ENCODE measurements at places on chromosomes 7 and 10.

DNA sequence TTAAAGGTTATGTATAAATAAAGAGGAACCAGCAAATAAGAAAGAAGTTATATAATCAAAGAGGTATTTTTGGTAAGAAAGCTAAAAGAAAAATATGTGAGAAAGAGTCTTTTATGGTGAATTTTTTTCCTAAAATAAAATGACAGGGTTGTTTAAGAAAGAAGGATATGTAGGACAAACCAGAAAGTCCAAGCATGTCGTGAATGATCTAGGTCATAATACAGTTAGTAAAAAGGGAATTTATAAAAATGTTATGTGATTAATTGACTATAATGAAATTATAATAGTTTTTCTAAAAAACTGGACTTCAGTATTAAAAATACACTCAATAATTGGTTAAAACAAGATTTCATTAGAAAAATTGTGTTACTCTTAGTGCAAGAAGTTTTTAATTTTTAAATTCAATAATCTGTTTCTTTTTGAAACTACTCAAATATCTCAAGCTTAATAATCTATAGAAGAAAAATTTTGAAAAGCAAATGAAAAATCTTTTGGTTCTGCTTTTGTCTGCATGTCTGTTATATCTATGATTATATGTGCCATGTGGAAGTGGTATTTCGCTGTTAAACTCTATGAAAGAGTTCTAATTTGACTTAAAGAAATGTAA, 23.3 kb downstream of the AVL9 start:
- no peak for DNase-seq

- DNase-seq = no peak
Observed at GRCh38 chr7:94739180-94739579, 83.2 kb upstream of the SGCE start.

DNA sequence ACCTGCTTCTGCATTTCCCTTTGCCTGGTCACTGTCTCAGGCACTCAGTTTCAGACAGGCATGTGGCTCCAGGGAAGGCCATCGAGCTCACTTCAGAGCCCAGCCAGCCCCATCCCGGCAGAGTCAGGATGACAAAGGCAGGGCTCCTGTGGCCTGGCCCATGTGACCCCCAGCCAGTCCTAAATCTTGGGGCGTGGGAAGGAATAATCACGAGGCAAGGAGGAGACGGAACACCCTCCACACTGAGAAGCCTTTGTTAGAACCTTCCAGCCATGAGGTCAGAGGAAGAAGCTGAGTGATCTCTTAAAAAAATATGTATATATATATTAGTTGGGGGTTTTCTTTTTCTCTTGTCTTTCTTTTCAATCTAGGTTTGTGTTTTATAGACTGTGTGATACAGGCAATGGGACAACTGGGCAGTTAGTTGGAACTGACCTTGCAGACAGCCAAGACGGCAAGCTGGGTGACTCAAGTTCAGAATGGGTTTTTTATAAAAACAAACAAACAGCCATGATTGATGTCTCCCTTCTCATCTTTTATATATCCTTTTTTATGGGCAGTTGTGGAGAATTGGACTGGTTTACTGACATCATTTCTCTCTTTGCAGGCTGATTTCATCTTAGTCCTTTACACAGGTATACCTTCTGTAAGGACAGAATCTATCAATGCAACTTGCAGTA, 60.8 kb downstream of the CHN2 start:
- DNase-seq = no peak

DNA sequence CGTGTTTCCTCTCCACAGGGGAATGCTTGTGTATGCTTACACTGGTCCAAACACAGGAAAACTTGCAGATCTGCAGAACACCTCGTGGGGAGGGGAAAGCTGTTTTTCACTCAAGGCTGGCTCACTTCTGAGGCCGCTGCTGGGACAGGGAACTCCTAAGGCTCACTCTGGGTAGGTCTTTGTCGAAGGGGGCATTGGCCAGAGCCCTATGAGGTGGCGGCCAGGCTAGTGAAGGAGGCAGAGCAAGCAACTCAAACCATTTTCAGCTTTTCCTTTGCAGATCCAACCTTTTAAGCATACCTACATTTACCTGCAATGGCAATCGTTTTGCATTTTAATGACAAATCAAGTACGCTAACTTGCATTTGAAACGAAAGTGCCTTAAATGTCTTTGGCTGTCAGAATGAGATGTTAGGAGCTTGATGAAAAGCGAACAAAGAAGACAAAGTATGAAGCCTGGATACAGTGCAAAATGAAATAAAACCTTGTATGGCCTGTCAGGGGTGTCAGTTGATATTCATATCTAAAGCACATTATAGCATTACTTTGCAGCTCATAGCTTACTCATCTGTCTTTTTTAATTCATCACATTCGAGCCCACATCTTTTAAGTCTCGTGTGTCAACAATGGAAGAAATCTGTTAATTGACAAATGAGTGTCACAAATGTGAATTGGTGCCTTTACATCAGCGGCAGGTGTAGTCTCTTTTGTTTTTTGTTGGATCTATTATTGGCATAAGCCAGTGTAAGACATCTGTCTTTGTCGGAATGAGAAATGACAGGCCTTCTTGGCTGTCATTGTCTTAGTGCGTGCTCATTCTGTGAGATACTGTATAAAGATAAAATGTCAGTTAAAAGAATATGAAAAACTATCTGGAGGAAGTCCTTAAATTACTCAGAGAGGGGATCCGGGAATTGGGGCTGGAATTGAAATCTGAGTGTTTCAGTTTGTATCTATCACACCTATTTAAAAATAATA, 30.5 kb downstream of the LRMDA start:
- DNase-seq = no peak

DNA sequence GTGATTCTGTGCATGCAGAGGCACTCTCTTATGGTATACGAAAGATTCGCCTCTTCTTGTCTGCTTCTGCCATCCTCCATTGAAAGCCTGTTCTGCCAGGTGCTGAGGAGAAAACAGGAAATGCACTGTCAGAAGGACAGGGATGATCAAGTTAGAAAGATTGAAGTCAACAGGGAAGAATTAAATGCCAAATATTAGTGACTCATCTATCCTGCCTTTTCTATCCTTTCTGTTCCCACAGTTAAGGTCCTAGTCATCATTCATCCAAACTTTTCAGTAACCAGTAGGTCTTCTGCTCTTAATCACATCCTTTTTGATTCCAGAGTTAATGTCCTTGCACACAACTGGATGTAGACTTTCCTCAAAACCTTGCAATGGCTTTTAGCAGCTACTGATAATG, 4.8 kb upstream of the ZNF783 start:
- no peak for DNase-seq

GRCh38 chr7:35252612-35253459, 1.1 kb downstream of the TBX20 start:
- no peak for DNase-seq

GRCh38 chr7:121372376-121373010, 23.6 kb downstream of the FAM3C start:
- no peak for DNase-seq

GRCh38 chr7:74365322-74366022, 76.3 kb downstream of the CLIP2 start:
- DNase-seq = peak; percentile 8

DNA sequence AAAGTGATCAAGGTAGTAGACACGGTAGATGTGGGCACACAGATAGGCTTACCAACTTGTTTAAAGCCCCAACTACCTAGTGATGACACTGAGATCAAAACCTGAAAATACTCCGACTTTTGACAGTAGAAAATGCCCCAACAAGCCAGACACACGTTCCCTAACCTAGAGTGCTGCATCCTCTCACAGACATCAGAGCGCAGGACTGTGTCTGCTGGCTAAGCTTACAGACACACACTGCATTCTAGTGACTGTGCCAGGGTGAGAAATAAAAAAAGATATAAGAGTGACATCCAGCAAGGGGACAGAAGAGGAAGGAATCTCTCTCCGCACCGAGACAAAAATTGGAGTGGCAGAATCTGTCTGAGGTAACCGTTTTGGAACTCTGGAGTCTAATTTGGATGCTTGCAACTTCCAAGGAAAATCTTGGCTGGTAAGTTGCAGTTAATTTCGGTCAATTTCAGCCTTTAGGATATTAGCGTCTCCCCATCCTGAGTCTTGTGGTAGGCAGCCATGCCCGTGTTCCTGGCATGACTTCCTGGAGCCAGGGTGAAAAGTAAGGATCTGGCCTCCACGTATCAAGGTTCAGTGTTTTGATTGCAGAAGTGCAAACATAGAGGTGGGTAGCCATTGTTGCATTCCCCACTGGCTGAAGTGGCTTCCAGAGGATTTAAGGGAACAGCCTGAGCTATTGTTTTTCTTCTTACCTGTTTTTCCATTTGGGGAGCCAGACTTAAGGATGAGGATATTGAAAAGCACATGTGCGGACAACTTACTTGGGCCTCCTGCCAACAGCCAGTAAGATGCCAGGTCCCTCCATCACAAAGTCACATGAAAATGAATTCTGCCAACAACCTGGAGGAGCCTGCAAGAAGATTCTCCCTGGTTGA, 124.1 kb downstream of the SMURF1 start:
- no peak for DNase-seq

GRCh38 chr10:80413271-80413996, 5.1 kb downstream of the PRXL2A start:
- DNase-seq = no peak

DNA sequence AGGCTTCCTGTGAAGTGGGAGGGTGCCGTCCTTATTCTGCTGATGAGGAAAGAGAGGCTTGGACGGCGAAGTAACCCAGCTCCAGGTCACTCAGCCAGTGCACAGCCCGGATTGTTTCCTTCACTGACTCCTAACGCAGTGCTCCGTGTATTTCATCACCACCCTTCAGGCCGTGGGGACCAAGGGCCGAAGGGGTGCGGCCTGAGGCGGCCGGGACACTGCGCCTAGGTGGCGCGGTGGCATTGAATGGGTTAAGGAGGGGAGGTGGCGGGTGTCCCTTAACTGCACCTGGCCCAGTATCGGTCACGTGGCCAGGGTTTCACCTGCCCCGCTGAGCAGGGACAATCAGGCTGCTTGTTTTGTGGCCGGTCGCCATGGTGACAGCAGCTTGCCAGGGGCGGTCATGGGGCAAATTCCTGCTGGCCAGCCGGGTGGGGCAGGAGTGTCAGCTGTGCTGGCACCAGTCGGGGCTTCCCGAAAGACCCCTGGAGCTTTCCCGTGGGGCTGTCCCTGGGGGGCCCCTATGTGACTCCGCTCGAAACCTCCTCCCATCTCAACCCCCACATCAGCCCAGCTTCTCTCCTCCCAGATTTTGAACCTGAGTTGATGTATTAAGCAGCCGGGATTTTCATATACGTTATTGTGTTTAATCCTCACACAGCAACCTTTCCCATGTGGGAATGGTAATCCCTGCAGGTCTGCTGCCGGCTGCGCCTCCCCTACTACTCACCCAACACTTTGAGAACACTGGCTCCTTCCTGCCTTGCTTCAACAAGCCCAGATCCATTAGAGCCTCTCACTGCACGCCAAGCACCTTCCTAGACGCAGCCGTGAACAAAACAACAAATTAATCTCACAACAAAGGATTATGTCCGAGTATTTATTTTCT, 4.4 kb upstream of the ABHD11 start:
- no peak for DNase-seq

DNA sequence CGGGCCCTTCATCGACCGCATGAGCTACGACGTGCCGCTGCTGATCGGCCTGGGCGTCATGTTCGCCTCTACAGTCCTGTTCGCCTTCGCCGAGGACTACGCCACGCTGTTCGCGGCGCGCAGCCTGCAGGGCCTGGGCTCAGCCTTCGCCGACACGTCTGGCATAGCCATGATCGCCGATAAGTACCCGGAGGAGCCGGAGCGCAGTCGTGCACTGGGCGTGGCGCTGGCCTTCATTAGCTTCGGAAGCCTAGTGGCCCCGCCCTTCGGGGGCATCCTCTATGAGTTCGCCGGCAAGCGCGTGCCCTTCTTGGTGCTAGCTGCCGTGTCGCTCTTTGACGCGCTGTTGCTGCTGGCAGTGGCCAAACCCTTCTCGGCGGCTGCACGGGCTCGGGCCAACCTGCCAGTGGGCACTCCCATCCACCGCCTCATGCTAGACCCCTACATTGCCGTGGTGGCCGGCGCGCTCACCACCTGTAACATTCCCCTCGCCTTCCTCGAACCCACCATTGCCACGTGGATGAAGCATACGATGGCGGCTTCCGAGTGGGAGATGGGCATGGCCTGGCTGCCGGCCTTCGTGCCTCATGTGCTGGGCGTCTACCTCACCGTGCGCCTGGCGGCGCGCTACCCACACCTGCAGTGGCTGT, 1.2 kb downstream of the SLC18A3 start:
- no peak for DNase-seq

GRCh38 chr7:79789584-79790345, 336.3 kb upstream of the MAGI2 start:
- no peak for DNase-seq

GRCh38 chr7:23268746-23269145, 22.2 kb downstream of the GPNMB start:
- no peak for DNase-seq

- DNase-seq = no peak
Observed at GRCh38 chr7:66877577-66878300, 43.3 kb upstream of the TMEM248 start.

GRCh38 chr10:105837951-105838350, 1196.9 kb downstream of the SORCS3 start:
- no peak for DNase-seq

DNA sequence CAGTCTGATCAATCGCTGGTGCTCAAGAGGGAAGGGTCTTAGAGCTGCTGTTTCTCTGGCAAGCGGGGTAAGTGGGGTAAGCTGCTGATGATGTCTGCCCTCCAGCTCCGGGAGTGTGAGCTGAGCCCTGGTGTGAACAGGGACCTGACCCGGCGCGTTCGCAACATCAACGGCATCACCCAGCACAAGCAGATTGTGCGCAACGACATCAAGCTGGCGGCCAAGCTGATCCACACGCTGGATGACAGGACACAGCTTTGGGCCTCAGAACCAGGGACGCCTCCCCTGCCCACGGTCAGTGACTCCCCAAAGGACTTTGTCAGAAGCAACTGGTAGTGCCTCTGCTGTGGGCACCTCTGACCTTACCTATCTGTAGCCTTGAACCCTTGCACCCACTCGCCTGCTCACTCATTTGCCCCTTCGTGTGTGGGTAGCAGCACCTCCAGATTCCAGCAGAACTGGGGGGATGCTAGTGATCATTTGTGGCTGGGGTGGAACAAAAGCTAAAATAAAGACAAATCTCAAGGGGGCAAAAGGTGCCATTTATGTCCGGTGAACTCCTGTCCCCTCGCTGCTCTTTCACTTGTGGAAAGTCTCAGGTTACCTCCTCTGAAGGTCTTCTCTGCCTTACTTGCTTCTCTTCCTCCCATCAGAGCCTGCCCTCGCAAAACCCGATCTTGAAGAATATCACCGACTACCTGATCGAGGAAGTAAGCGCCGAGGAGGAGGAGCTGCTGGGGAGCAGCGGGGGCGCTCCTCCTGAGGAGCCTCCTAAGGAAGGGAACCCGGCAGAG, 3.2 kb downstream of the UFSP1 start:
- no peak for DNase-seq

GRCh38 chr7:128841921-128842673, 11.9 kb downstream of the FLNC start:
- DNase-seq = peak; percentile 55

GRCh38 chr10:129319934-129320333, 147.1 kb upstream of the MGMT start:
- no peak for DNase-seq

DNA sequence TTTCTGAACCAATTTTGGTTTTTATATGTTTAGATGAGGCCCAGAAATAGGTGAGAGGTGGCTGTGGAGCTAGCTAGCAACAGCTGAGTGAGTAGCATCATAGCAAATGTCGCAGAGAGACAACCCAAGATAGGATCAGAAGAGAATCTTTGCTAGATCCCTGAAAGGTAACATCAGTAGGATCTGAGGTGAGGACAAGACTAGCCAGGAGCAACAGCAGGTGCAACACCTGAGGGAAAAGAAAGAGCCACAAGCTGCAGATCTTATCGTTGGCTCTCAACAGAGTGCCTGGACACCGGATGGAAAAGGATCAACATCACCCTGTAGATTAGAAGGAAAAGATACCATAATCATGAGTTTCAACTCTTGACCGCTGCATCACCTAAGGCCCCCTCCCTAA, 4.4 kb downstream of the ST8SIA6 start:
- no peak for DNase-seq

Measured in hematopoietic multipotent progenitor cell treated with erythropoietin and hydrocortisone succinate and interleukin-3 and kit ligand, for 15 days (in vitro differentiated cells).